Hematopoietic multipotent progenitor cell treated with erythropoietin and hydrocortisone succinate and interleukin-3 and kit ligand, for 17 days (in vitro differentiated cells): ENCODE measurements at places on chromosomes 2 and 18.

DNA sequence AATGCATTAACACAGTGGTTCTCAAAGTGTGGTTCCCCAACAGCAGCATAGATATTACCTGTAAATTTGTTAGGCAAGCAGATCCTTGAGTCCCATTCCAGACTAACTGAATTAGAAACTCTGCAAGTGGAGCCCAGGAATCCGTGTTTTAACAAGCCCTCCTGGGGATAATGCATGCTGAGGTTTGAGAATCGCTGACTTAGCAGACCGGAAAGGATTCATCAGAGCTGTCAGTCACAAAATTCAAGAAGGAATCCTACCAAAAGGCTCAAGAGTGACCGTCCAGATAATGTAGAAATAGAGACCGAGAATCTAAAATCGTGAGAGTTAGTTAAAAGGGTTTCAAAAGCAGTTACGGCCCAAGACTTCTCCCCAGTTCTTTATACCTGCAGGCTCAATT lies 66.9 kb downstream of the LOXHD1 start:
- DNase-seq, result no peak

GRCh38 chr2:3040496-3041140 lies 337.0 kb downstream of the EIPR1 start:
- DNase-seq, result no peak

GRCh38 chr18:3851159-3851558 lies 401.2 kb downstream of the TGIF1 start:
- DNase-seq, result no peak

DNA sequence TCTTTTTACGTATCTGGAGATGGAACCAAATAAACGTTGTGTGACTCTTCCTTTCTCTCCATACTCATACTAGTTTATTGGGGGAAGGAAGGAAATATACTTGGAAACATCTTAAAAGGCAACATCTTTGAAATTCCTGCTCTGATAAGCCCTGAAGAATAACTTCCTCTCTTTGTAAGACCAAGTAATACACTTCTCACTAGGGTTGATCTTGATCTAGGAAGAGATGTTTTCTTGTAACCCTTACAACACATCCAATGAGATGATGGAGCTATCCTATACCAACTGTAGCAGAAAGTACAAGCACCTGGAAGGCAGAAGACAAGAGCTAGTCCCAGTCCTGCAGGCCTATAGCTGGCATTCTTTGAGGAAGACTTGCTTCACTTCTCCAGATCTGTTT lies 2.0 kb downstream of the ANKRD44 start:
- DNase-seq, result no peak

- no peak for DNase-seq
Observed at GRCh38 chr2:129768036-129768386, 211.5 kb upstream of the RAB6C start.

DNA sequence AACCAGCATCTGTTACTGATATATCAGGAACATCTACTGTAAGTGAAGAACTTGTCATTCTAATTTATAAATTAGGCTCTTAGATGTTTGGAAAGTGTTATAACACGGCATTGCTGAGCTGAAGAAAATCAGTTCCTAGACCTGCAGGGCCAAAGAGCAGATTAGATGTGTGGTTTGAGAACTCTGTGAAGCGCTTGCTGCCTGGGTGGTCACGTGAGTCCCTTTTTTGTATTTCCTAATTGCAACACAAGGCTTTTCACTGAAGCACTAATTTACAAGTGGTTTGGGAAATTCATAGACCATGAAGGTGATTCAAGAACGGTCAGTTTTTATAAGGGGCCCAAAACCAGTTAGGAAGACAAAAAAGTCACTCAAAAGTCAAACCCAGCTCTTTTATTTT lies 106.9 kb upstream of the SP3 start:
- DNase-seq, result no peak

- no peak for DNase-seq
Observed at GRCh38 chr2:46574457-46575355, 95.3 kb downstream of the TMEM247 start.

DNA sequence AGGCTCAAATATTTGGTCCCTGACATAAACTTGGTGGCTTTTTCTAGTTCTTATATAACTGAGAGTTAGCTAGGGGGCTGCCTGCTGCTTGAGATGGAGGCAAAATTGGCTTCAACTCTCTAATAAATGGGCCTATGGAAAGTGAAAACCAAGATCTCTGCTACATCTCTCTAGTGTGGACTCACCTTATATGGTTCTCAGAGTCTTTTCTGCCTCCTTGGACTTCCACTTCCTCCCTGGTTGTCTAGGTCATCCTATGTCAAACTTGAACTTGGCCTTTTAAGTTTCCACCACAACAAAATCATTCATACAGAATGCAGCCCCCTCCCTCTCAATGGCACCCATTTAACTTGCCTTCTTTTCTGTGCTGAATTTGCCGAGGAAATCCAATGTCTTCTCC lies 23.9 kb upstream of the ARHGAP25 start:
- DNase-seq, result no peak

- DNase-seq, result peak; percentile 45
Observed at GRCh38 chr2:96608469-96609455, 29.4 kb downstream of the KANSL3 start.

GRCh38 chr18:53701697-53702096 lies 522.8 kb downstream of the MBD2 start:
- DNase-seq, result no peak

- no peak for DNase-seq
Observed at GRCh38 chr2:54067851-54068375, 47.5 kb upstream of the ACYP2 start.

GRCh38 chr2:105937498-105938097 lies 192.9 kb downstream of the NCK2 start:
- DNase-seq, result no peak

- no peak for DNase-seq
Observed at GRCh38 chr18:58196881-58197872, 153.2 kb downstream of the NEDD4L start.

DNA sequence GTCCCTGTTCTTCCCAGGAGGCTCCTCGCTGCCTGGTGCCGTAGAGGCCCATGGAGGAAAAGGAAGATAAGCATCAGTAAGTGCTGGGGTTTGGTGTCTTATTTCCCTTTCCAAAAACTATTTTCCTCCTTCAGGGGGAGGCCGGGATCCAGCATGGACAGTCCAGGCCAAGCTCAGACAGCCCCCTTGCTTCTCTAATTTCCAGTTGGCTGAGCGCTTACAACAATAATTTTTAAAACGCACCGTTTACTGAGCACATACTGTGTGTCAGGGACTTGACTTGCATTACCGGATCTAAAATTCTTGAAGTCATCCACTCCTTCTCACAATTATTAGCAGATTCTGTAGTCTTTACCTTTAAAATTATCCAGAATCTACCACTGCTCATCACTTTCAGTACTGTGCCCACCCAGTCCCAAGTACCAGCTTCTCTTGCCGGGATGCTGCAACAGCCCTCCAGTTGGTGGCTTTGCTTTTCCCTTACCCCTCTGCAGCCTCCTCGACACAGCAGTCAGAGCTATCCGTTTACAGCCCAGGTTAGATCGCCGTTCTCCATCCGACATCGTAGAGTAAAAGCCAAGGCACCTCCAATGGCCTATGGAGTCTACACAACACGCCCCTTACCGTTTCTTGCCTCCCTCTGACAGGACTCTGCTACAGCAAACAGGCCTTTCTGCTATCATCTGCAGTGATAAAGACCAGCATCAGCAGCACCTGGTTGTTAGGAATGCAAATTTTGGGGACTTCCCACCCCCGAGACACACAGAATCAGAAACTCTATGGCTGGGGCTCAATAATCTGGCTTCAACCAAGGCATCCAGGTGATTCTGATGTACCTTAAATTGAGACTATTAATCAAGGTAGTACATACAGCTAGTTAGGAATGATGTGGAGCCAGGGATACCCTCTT lies 75.2 kb upstream of the TSPYL6 start:
- no peak for DNase-seq

DNA sequence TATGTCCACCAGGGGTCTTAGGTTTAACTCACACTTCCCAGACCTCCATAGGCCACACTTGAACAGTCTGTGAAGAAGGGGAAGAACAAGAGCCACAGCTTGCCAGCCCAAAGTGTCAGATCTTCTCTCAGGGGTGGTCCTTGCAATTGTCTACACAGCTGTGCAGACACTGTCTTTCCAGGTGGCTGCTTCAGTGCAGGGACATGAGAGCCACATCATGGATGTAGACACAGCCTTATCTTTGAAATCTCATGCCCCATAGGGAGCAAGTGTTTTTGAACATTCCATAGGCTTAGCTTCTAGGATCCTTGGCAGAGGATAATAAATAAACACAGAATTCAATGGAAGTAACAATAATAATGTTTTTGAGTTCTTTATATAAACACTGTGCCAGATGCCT lies 6.7 kb downstream of the ZNF407 start:
- DNase-seq, result no peak

DNA sequence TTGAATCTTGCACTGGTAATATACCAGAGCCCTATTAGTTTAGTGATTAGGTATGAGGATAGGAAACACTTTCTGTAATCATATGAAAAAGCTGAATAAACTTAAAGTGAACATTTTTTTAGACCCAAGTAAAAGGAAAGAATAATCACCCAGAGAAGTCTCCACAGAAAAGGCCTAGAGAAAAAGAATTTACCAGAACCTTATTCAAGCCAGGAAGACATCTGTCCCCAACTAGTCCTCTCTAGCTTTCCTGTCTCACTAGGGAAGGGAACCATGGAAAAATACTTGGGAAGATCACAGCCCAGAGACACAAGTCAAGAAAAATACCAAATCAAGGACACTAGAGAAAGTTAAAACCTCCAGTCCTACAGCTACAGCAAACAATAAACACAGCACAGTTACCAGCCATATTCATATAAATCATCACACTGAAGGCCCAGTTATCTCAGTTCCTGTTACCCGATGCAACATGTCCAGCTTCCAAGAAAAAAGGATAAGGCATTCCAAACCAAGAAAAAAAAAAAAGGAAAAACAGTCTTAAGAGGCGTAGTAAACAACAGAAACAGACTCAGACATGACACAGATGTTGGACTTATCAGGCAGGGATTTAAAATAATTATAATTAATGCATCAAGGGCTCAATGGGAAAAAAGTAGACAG lies 461.5 kb downstream of the IRS1 start:
- DNase-seq, result no peak

- DNase-seq, result no peak
Observed at GRCh38 chr18:23351521-23351920, 101.6 kb upstream of the RIOK3 start.

DNA sequence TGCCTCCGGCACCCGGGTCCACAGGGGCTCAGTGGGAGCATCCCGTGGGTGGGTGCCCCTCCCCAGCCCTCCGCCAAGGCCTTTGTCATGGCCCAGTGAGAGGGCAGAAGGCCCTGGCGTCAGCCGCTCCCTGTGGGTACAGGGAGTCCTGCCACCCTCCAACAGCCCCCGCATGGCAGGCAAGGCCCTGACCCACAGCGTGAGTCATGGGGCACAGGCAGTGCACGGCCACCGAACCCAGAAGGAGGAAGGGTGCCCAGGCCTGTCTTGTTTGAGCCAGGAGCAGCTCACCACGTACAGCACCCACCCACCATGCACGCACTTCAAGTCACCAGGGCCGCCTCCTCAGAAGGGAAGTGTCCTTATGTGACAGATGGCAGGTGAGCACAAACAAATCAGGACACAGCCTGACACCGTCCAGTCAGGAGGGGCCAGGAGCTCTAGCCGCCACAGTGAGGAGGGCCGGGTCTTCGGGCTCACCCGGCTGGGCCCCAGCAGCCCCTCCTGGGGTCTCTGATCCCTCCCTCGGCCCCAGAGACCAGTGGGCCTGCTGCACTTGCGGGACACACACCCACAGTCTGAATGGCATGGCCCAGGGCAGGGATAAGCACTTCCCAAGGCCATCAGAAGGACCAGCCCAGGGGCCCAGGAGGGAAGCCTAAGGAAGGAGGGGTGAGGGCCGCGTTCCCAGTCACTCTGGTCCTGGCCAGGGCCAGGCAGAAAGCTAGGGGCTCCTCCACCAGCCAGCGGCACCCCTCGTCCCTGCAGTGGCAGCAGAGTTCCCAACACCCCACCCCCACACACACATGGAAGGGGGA lies 25.8 kb downstream of the BIN1 start:
- DNase-seq, result no peak

GRCh38 chr2:157438863-157439823 lies 4.7 kb downstream of the CYTIP start:
- no peak for DNase-seq

DNA sequence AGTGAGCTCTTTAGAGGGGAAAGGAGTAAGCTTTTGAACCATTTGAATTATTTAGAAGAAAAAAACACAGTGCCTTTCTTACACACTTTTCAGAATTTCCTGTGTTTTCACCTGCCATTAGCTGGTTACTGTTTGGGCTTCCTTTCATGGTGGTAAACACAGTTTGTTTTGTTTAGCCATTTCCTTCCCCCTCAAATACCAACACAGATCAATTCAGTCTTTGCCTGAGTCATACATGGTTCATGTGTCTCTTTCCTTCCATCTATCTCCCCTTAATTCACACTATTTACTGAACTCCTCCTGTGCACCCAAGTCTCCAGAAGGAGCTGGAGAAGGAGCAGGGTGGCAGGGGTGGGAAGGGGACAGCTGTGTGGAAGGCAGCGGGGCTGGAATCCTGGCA lies 45.0 kb downstream of the TCF7L1 start:
- DNase-seq, result no peak

- DNase-seq, result no peak
Observed at GRCh38 chr2:98896416-98896815, 39.6 kb downstream of the CRACDL start.

- DNase-seq, result no peak
Observed at GRCh38 chr2:105143467-105144151, 97.9 kb upstream of the GPR45 start.

DNA sequence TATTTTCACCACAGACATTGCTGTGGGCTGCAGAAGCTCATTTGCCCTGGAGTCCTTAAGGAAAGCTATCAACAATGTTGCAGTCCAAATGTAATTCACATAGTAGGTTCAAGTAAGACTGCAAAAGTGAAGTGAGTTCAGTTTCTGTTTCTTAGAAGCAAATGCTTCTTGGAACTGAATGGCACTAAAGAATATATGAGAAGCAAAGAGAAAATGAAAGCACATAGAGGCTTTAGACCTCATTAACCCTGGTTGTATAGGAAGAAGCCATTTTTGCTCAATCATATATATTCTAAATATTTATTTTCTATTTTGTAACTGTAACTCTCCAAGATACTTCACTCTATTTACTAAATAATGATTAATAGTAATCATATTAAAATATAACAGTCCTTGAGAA lies 292.0 kb downstream of the ZNF804A start:
- DNase-seq, result no peak

DNA sequence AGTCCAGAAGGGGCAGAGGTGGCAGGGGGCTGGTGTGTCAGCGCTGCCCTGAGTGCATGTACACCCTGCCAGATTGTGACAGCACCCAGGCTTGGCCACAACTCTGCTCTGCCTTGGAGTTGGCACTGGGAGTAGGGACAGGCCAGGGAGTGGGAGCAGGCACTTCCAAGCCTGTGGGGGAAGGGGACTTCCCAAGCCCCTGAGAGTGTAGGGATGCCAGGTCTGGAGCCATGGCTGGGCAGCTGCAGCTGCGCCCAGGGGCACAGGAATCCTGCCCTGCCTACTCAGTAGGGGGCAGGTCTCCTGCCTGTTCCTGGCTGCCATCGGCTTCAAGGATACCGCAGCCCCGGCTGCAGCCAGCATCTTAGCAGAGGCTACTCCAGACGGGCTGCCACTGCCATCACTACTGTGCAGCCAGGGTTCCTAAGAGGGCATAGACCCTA lies 109.4 kb downstream of the CALCRL start:
- DNase-seq, result no peak
